Uterine smooth muscle cell (primary cell): ENCODE measurements at places on chromosomes 3 and 15. TPM values are rescaled to one million over a fixed set of nuclear protein-coding genes. Genes with fewer than 3 reads are reported as not detected.

DZIP1L gene
- total RNA-seq: 38.3 and 40.7 TPM in 2 replicates

TM4SF18 gene
- 0.22 and 0.37 TPM in 2 replicates for total RNA-seq

NANOGP8 gene
- total RNA-seq: not detected in 2 replicates

RNF123 gene
- total RNA-seq: 24.1 and 33.9 TPM in 2 replicates

GOLGA6L4 gene
- 1.2 TPM in 2 replicates for total RNA-seq
